Thoracic aorta (tissue), 2 donors: ENCODE measurements at places on chromosomes 5 and 9.

- no peak overlapping the region for H3K27ac ChIP-seq
- no peaks in the 10 kb centered on the region for H3K4me1 ChIP-seq
- H3K36me3 ChIP-seq, result no peaks in the 10 kb centered on the region
- H3K4me3 ChIP-seq, result no peak overlapping the region
- H3K27me3 ChIP-seq, result no peaks in the 10 kb centered on the region
- no peak for DNase-seq
These were observed 640.9 kb downstream of the SEMA5A start for GRCh38 chr5:8905021-8905420.

- no peaks in the 10 kb centered on the region for H3K27me3 ChIP-seq
- peaks cover 11% of the 10 kb centered on the region for H3K4me1 ChIP-seq
- H3K4me3 ChIP-seq, result no peak overlapping the region
- DNase-seq, result peak; percentile 33
These were observed 75.5 kb downstream of the KLHL3 start for GRCh38 chr5:137660349-137660817.

GRCh38 chr5:141402553-141403243 is at the start of gene PCDHGA9:
TSS of gene PCDHGA9 (plus strand) at chr5:141402778. CDS start at chr5:141402953, 175 bp downstream.
- DNase-seq, result no peak
- peak within 1 kb of the TSS; percentile 55 for H3K4me3 ChIP-seq
- no peak within 1 kb of the TSS for H3K27ac ChIP-seq
- no peaks in the 10 kb centered on the region for H3K4me1 ChIP-seq
- H3K36me3 ChIP-seq, result no peaks in the 10 kb centered on the region
- H3K27me3 ChIP-seq, result no peaks in the 10 kb centered on the region

GRCh38 chr9:69975681-69976080 is 68.0 kb upstream of the MAMDC2 start:
- no peak overlapping the region for H3K4me3 ChIP-seq
- no peaks in the 10 kb centered on the region for H3K27me3 ChIP-seq
- no peaks in the 10 kb centered on the region for H3K4me1 ChIP-seq
- H3K27ac ChIP-seq, result no peak overlapping the region
- DNase-seq, result no peak
- no peaks in the 10 kb centered on the region for H3K36me3 ChIP-seq

- H3K27me3 ChIP-seq, result no peaks in the 10 kb centered on the region
- H3K4me1 ChIP-seq, result peaks cover 9% of the 10 kb centered on the region
- peak; percentile 25 for DNase-seq
- H3K4me3 ChIP-seq, result peak overlapping the region; percentile 44
These were observed 190.3 kb downstream of the TLE1 start for GRCh38 chr9:81499021-81499454.

- H3K4me1 ChIP-seq, result no peaks in the 10 kb centered on the region
- DNase-seq, result no peak
- H3K4me3 ChIP-seq, result no peak overlapping the region
- no peaks in the 10 kb centered on the region for H3K27me3 ChIP-seq
- no peak overlapping the region for H3K27ac ChIP-seq
These were observed 602.6 kb upstream of the DAB2 start for GRCh38 chr5:40027400-40027799.

DNA sequence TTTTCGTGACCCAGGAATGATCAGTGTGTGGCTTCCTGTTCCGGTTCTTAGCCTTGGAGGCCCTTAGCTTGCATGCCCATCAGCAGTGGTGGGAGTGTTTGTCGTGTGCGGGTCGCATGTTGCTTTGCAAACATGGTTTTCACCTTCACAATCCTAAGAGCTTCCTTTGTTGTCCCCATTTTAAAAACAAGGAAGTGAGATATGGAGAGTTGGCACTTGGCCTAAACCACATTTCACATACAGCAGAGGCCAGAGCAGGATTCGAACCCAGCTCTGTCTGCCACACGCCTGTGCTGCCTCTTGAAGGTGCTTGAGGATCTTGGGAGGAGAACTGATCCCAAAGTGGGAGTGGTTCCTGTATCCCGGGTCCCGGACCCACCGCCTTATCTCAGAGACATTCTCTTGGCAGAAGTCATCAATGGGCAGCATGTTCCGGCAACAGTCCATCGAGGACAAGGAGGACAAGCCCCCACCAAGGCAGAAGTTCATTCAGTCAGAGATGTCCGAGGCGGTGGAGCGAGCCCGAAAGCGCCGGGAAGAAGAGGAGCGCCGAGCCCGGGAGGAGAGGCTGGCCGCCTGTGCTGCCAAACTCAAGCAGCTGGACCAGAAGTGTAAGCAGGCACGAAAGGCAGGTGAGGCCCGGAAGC is 38.2 kb upstream of the POMT1 start:
- H3K27me3 ChIP-seq, result no peaks in the 10 kb centered on the region
- DNase-seq, result no peak
- peaks cover 70% of the 10 kb centered on the region for H3K36me3 ChIP-seq

DNA sequence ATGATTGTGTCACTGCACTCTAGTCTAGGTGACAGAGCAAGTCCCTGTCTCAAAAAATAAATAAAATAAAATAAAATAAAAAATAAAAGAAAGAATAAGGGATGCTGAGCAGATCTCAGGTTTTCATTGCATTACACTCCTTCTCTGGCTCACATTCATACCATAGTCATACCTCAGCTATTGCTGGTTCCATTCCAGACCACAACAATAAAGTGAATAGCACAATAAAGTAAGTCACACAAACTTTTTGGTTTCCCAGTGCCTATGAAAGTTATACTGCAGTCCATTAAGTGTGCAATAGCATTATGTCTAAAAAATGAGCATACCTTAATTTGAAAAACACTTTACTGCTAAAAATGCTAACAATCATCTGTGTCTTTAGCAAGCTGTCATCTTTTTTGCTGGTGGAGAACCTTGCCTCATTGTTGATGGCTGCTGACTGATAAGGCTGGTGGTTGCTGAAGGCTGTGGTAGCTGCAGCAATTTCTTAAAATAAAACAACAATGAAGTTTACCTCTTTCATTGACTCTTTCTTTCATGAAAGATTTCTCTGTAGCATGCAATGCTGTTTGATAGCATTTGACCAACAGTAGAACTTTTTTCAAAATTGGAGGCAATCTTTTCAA is 415.7 kb downstream of the ZNF608 start:
- no peak overlapping the region for H3K4me3 ChIP-seq
- H3K36me3 ChIP-seq, result no peaks in the 10 kb centered on the region
- DNase-seq, result no peak
- H3K27ac ChIP-seq, result no peak overlapping the region
- H3K27me3 ChIP-seq, result no peaks in the 10 kb centered on the region

DNA sequence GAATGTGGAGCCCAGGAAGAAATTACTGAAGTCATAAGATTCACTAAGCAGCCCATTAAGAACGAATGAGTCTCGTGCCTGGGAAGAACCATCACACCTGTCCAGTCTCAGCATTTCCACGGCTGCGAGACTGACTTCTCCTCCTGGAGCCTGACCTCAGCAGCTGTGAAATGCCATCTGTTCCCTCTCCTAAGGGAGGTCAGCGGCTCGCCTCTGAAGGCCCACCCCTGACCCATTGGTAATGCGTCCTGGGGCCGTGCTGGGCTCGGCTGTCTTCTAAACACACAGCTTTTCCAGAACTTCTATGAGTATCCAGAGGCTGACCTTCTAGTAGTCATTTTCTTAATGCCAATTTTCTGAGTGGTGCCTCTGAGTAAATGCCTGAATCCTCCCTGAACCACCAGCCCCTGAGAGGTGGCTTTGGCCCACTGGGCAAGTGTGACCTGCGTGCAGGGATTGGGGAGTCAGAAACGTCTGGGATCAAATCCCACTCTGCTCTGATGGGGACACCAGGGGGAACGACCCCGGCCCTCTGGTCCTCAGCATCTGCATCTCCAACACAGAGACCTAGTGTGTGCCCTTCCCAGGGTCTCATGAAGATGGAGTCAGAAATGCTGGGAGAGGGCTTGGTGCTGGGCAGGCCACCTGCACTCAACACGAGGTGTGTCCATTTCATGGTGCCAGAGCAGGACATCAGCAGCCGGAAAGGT is 5.7 kb downstream of the SLC6A3 start:
- DNase-seq, result no peak
- H3K4me1 ChIP-seq, result peaks cover 2% of the 10 kb centered on the region
- no peak overlapping the region for H3K27ac ChIP-seq
- no peaks in the 10 kb centered on the region for H3K36me3 ChIP-seq

- no peak overlapping the region for H3K27ac ChIP-seq
- H3K4me1 ChIP-seq, result peaks cover 6% of the 10 kb centered on the region
- no peak overlapping the region for H3K4me3 ChIP-seq
- DNase-seq, result no peak
- H3K36me3 ChIP-seq, result no peaks in the 10 kb centered on the region
These were observed 95.8 kb upstream of the RETREG1 start for GRCh38 chr5:16712620-16713019.

- no peaks in the 10 kb centered on the region for H3K27me3 ChIP-seq
- H3K4me1 ChIP-seq, result peaks cover 6% of the 10 kb centered on the region
- H3K36me3 ChIP-seq, result no peaks in the 10 kb centered on the region
- peak overlapping the region; percentile 91 for H3K4me3 ChIP-seq
- no peak overlapping the region for H3K27ac ChIP-seq
- no peak for DNase-seq
These were observed 83.8 kb upstream of the FREM1 start for GRCh38 chr9:14993901-14994554.

GRCh38 chr5:138712791-138713190 is 40.4 kb upstream of the CTNNA1 start:
- H3K27me3 ChIP-seq, result no peaks in the 10 kb centered on the region
- no peaks in the 10 kb centered on the region for H3K36me3 ChIP-seq
- H3K4me1 ChIP-seq, result no peaks in the 10 kb centered on the region
- DNase-seq, result no peak
- no peak overlapping the region for H3K27ac ChIP-seq
- no peak overlapping the region for H3K4me3 ChIP-seq

DNA sequence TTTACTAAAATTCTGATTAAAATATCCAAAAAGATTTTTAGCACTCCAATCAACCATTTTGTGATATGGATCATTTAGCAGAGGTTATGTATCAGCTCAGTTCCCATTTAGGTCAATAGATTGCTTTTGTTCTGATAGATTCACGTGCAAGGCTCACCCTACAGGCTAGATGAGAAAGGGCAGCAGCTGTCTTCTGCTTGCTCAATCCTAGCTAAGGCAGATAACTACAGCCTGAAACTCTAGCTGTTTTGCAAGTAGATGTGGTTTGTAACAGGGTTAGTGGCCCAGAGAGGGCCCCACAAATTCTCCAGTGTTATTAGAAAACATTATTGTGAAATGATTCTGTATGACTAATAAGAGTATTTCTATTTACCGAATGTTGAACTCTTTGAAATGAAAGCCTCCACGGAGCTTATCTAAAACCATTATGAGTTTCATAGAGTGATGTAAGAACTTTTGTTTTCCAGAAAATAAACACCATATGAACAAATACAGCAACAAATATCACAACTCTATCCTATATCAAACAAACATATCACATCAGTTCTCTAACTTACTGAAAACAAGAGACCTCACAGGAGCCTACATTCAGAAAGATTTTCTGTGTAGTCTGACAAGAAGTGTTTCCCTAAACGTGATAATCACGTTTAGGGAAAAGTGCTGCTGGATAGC is 841.9 kb upstream of the ACO1 start:
- H3K27ac ChIP-seq, result no peak overlapping the region
- H3K4me1 ChIP-seq, result no peaks in the 10 kb centered on the region
- no peak for DNase-seq
- H3K4me3 ChIP-seq, result no peak overlapping the region
- no peaks in the 10 kb centered on the region for H3K27me3 ChIP-seq
- H3K36me3 ChIP-seq, result no peaks in the 10 kb centered on the region

- H3K4me1 ChIP-seq, result no peaks in the 10 kb centered on the region
- H3K4me3 ChIP-seq, result no peak overlapping the region
- no peak for DNase-seq
- H3K27ac ChIP-seq, result no peak overlapping the region
- no peaks in the 10 kb centered on the region for H3K27me3 ChIP-seq
These were observed 743.0 kb upstream of the DMAC1 start for GRCh38 chr9:8542537-8542936.

GRCh38 chr9:26975728-26976707 is 19.8 kb downstream of the IFT74 start:
- H3K27me3 ChIP-seq, result no peaks in the 10 kb centered on the region
- no peak for DNase-seq
- no peaks in the 10 kb centered on the region for H3K4me1 ChIP-seq
- H3K36me3 ChIP-seq, result no peaks in the 10 kb centered on the region
- H3K27ac ChIP-seq, result no peak overlapping the region

GRCh38 chr9:137564817-137565411 is 13.2 kb downstream of the MRPL41 start:
- no peak overlapping the region for H3K27ac ChIP-seq
- H3K27me3 ChIP-seq, result no peaks in the 10 kb centered on the region
- no peak for DNase-seq
- H3K4me1 ChIP-seq, result no peaks in the 10 kb centered on the region

DNA sequence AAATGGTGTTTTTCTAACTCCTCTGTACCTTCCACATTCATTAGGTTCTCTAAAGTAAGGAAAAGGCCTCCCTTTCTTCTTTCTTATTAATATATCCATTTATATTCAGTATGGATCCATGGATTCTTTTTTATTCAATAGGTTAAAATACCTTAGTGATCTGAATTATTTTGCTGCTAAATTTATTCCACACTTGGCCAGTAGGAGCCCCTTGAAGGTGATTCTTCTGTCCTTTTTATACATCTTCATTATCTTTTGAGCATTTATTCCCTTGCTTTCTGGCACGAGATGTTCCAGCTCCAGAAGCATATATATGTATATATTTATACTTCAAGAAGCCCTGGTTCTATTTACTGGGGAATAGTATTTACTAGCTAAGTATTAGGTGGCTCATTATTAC is 311.8 kb upstream of the SGCD start:
- H3K4me3 ChIP-seq, result no peak overlapping the region
- no peak for DNase-seq
- no peaks in the 10 kb centered on the region for H3K4me1 ChIP-seq

DNA sequence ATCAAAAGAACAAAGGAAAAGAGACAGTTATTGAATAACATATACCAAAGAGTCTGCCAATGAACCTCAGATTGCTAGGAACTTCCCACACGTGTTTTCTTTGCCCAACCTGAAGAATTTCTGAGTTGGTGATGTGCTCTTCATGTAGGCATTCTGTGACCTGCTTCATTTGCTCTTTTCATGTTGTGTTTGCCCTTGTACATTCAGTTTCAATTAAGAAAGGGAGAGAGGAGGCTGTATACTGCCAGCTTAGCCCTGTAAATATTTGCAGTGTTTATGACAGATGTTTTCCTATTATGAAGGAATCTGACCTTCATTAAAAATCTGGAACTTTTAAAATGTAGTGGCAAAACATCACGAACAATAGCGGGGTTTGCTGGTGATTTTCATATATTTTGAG is 168.5 kb downstream of the GAS1 start:
- no peak overlapping the region for H3K4me3 ChIP-seq
- no peak overlapping the region for H3K27ac ChIP-seq
- no peaks in the 10 kb centered on the region for H3K27me3 ChIP-seq
- no peaks in the 10 kb centered on the region for H3K36me3 ChIP-seq

GRCh38 chr9:16918920-16919319 is 48.5 kb upstream of the BNC2 start:
- H3K27me3 ChIP-seq, result no peaks in the 10 kb centered on the region
- no peak for DNase-seq
- no peak overlapping the region for H3K4me3 ChIP-seq

DNA sequence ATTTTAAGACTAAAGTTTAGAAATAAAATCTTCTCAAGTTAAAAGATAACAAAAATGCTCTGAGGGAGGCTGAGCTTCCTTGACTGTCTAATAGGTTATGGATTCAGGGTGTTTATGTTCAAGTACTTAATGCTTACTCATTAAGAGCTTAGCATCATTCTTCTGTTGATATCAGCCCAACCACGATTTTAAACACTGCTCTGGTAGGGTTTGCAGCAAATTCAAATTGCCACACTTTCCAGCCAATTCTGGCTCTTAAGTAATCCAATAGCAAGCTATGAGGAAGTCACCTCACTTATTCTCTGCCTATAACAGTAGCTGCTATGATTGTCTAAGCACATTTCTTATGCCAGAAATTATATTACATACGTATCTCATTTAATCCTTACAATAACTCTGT is 191.0 kb upstream of the KIF2A start:
- H3K36me3 ChIP-seq, result no peaks in the 10 kb centered on the region
- H3K27ac ChIP-seq, result no peak overlapping the region
- no peaks in the 10 kb centered on the region for H3K4me1 ChIP-seq
- no peaks in the 10 kb centered on the region for H3K27me3 ChIP-seq
- no peak overlapping the region for H3K4me3 ChIP-seq
- no peak for DNase-seq
